ENCODE measurements at places on chromosomes 2 and 18.

DNA sequence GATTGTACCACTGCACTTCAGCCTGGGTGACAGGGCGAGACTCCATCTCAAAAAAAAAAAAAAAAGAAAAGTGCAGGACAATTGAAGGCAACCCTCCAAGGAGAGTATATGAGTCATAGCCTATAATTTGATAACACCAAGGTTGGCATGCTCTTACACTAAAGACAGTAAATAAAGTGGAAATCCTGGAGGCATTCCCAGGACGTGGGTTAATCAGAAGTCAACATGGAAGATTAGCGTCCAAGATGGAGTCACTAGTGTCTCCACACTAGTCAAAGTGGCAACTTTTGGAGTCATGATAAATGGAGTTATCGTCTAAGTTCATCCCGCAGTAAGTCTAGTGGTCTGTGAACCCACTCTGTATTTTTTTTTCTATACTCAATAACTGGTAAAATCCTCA is 21.2 kb upstream of the UGGT1 start:
- no peak for DNase-seq

- no peak for DNase-seq
Measured at GRCh38 chr2:70070542-70071268, 16.6 kb upstream of the PCBP1 start.

DNA sequence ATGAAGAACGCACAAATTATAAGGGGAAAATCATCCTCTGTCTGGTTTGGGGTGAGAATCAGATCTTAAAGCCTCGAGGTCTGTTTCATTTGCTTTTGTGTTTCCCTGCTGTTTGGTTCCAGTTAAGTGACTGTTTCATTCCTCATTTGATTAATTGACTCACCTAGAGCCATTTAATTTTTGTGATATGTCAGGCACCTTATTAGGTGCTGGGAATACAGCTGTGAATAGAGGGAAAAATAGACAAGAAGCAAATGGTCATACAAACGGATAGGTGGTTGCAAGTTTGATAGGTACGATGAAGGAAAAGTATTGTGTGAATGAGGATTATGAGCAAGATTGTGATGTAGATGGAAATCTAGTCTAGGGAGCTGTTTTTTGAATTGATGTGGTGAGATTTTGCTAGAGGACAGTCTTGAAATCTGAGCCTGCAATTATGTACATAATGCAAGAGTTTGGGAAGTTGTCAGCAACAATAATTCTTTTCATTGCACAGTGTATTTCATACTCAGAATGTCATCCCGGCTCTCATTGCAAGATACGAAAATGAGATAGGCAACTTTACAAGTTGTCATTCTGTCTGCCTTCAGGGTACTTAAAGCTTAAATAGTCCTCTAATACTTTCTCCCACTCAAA is 2.2 kb downstream of the ACSL3 start:
- no peak for DNase-seq

- DNase-seq = no peak
Measured at GRCh38 chr2:23619941-23620340, 235.0 kb downstream of the KLHL29 start.

DNA sequence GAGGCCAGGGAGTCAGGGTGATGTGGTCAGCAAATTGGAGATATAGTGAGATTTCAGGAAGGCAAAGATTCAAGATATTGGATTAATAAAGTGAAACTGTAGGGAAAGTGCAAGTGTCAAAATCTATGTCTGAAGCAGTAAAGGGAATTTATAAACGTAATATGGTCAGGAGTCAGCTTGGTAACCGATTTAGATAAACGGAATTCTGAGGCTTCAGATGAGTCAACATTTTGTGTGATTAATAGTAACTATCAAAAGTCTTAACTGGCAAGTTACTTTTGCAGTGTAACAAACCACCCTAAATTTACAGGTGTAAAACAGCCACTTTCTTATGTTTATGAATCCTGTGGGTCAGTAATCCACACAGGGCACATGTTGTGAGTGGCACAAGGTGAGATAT is 10.9 kb downstream of the MTX2 start:
- no peak for DNase-seq

GRCh38 chr18:37987901-37988300 is 422.3 kb upstream of the CELF4 start:
- DNase-seq = no peak

- DNase-seq = no peak
Measured at GRCh38 chr2:191678437-191679100, 633 bp downstream of the NABP1 start.

GRCh38 chr2:136005462-136006196 is 20.2 kb upstream of the DARS1 start:
- DNase-seq = no peak

DNA sequence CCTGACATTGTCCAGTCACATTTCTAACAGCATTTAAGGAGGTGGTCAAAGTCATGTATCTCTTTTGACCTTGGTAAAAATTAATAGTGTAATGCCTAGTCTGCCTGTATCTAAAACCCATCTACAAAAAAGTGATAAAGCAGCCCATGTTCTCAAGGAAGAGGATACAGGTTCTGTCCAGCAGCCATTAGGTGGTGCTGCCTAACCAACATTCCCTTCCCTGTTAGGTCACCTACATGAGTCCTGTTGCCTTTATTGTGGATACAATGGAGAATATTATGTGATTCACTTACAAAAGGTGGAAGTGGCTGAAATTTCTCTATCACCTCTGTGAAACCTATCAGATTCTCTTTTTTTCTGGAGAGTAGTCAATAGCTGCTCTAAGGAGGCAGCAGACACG is 52.5 kb downstream of the AQP4 start:
- peak; percentile 3 for DNase-seq

DNA sequence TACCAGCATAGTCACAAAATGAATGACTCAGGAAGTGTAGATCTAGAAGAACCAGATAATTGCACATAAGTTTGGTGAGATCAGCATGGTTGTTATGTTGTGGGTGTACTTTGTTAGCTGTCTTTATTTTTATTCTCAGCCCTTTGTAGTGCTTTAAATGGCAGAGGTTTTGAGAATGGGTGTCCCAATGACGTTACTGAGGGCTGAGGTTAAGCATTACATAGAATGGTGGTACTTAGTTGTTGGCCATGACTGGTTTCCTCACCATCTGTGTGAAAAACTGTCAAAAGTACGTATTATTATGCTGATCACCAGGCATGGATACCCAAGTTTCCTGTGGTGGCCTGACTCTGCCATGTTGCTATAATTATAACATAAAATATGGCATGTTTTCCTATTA is 165.8 kb downstream of the UBE2E3 start:
- DNase-seq = no peak

Measured in non-pigmented ciliary epithelial cell (primary cell).